ENCODE measurements at places on chromosomes 5 and 9.

- H3K4me1 ChIP-seq: peaks cover 56% of the 10 kb centered on the region
- peak; percentile 40 for DNase-seq
- peak overlapping the region; percentile 51 for H3K27ac ChIP-seq
- peaks cover 10% of the 10 kb centered on the region for H3K36me3 ChIP-seq
Observed at GRCh38 chr5:177300236-177300880, 3.2 kb downstream of the RAB24 start.

- H3K27ac ChIP-seq: no peak overlapping the region
- no peaks in the 10 kb centered on the region for H3K36me3 ChIP-seq
Observed at GRCh38 chr5:155434681-155435080, 421.1 kb downstream of the KIF4B start.

DNA sequence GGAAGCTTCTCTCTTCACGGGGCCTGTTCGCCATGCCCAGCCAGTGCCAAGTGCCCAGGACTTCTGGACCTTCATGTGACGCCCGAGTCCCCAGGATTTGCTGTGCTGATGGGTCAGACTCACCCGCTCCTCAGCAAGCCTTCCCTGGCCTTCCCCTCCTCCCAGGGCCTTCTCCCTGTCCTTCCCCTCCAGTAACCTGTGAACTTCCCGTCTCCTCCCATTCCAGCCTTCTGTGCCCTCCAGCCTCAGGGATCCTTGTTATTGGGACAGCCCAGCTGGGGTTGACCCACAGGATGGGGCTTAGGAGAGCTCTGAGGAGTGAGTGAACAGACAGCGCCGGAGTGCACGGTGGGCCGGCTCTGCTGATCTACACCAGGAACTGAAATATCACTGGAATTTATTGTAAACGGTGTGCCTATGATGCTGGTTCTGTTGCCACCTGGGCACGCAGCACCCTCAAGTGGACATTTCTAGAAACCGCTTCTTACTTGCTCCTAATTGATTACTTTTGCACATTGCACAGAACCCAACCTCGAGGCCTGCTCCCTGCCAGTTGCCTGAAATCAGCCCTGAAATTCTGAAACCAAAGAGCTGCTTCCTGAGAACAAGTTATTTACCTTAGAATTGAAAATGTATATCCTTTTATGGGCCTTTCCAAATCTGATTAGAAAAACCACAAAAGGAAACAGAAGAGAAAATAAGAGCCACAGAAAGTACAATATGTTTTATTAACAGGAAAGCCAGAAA, 1.5 kb downstream of the SPAAR start:
- peak overlapping the region; percentile 55 for H3K27ac ChIP-seq
- no peaks in the 10 kb centered on the region for H3K36me3 ChIP-seq
- peak; percentile 17 for DNase-seq
- H3K27me3 ChIP-seq: no peaks in the 10 kb centered on the region
- H3K4me3 ChIP-seq: peak overlapping the region; percentile 13
- H3K4me1 ChIP-seq: peaks cover 44% of the 10 kb centered on the region

- H3K4me1 ChIP-seq: no peaks in the 10 kb centered on the region
- no peak for DNase-seq
- no peaks in the 10 kb centered on the region for H3K36me3 ChIP-seq
- no peak overlapping the region for H3K4me3 ChIP-seq
- no peaks in the 10 kb centered on the region for H3K27me3 ChIP-seq
- no peak overlapping the region for H3K27ac ChIP-seq
Observed at GRCh38 chr9:6134661-6135180, 80.9 kb upstream of the IL33 start.

DNA sequence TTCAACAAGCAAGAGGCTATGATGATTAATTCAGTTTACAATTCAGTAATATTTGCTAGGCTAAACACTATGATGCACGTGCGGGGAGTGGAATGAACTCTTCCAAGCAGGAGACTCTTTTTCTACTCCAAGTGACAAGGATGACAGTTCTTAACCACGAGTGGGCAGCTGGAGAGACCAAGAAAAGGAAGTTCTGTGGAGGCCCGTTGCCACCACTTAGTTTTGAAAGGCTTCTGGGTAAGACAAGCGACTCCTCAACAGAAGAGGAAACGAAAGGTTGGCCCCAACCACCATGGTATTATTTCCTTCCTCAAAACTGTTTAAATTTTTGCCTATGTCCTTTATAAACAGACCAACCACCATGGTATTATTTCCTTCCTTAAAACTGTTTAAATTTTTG, 2.8 kb downstream of the DCAF12 start:
- H3K27ac ChIP-seq: no peak overlapping the region
- no peaks in the 10 kb centered on the region for H3K27me3 ChIP-seq
- H3K4me3 ChIP-seq: no peak overlapping the region
- peaks cover 8% of the 10 kb centered on the region for H3K36me3 ChIP-seq

Measured in effector memory CD4-positive, alpha-beta T cell (primary cell).